ENCODE measurements at places on chromosomes 3 and 15. TPM values are rescaled to one million over a fixed set of nuclear protein-coding genes. Genes with fewer than 3 reads are reported as not detected.

Gene SLC27A2
- total RNA-seq, result 17.4 TPM

Gene BUB1B
- total RNA-seq, result 10.6 TPM

DNA sequence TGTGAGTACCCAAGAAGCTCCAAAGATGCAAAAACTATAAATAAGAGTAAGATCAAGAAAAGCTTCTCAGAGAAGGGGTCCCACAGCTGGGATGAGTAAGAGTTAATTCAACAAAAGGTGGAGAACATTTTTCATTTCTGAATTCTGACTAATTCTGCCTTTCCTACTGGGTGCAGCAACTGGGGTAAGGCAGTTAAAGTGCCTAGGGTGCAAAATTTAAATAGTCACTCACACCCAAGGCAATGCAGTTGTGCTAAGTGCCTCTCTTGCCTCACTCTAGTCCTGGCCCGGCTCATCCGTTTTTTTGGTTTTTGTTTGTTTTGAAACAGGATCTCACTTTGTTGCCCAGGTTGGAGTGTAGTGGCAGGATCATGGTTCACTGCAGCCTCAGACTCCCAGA is 240.2 kb downstream of the TP63 start:
- DNase-seq, result no peak

DNA sequence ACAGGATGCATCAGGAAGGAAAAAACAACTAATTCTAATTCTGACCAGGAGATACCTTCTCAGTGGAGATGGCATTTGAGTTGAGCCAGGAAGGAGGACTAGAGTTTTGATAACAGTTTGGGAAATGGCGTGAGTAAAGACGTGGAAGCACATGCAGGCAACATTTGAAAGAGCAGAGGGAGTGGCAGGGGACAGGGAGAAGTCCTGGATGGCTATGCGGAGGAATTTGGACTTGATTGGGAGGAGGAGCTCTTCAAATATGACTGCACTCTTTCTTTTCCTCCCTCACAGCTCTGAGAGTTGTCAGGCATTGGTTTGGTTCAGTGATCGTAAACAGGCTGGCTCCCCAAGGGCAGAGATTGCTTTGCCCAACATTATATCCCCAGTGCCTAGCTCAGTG is 84.0 kb upstream of the LIMD1 start:
- no peak for DNase-seq

Gene PLA2G4D
- total RNA-seq, result not detected

Measured in Peyer's patch (tissue), 4 donors.